ENCODE measurements at places on chromosomes 5 and 9.

GRCh38 chr9:100350188-100350587, 2.6 kb downstream of the TEX10 start:
- DNase-seq: no peak

DNA sequence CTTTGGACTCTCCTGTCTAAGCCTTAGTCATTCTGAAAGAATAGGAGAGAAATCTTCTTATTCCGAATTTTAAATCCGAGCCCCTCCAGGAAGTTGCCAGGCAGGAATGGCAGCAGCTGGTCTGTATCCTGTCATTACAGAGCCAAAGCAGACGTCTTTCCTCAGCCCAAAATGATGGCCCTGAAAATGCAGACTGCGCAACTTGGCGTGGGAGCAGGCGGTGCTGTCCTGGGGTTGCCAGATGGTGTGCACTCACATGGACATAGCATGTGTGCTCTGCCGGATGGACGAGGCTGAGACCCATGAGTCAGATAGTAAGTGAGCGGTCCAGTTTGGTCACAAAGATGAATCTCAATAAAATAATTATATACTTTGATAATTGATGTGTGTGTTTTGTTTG, 410.4 kb downstream of the KCTD16 start:
- no peak for DNase-seq

DNA sequence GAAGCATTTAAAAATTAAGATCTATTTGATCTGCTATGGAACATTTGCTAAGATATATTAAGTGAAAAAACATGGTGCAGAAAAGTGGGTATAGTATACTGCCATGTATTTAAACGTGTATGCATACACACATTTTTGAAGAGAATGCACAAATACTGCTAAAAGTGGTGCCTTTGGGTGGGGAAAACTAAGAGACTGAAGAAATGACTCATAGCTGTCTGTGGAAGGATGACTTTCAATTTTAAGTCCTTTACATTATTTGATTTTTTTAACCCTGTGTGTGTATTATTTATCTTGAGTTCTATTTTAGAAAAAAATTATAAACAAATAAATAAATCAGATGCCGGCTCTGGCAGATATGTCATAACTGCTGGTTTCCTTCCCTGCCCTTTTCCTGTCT, 120.7 kb upstream of the SLIT3 start:
- DNase-seq: no peak

- DNase-seq: no peak
Observed at GRCh38 chr5:36666986-36667385, 60.6 kb downstream of the SLC1A3 start.

DNA sequence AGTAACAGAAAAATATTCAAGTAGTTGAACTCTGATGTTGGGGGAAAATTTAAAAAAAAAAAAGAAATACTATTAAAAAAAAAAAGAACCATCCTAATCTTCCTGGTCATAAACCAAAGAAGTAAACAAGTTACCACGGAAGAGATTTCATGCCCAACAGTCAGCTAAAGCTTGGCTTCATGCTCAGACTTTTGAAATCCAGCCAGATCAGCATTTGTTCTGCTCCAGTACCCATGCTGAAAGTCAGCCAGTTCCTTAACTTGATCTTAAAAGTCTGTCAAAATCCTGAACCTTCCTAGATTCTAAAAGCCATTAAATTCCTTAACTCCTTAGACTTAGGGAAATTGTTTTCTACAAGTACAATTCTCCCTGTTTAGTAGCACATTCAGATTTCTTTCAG, 908.7 kb upstream of the CDH9 start:
- no peak for DNase-seq

DNA sequence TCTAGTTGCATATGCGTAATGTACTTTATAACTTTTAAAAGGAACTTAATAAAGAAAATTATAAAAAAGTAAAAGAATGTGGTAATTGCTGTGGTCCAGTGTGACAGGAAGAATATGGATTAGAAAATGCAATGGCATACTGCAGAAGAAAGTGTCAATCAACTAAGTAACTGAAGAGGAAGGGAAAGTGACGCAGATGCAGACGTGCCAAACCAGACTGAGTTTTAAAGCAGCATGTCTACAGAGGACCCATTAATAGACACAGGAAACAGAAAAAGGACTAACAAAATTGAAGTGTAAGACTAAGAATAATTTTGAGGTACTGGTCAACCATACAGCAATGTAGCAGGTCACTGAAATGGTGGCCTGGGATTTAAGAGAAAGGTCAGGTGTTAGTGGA, 73.3 kb downstream of the DPYSL3 start:
- no peak for DNase-seq

GRCh38 chr5:78958672-78959445, 26.3 kb downstream of the ARSB start:
- no peak for DNase-seq

DNA sequence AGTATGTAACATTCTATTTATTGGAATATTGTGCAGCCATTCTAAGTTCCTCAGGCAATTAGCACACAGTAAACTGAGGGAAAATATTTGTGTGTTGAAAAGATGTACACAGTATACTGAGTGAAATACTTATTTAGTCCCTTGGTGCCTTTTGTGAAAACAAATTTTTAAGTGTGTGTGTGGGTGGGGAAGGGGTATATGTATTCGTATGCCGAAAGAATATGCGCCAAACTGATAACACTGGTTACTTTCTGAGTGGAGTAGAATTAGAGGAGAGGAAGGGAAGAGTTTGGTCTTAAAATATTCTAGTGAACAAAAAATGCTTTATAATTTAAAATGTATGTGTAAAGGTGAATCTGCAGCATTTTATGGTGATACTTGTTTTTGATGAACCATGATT, 3.1 kb downstream of the DCP2 start:
- DNase-seq: no peak

DNA sequence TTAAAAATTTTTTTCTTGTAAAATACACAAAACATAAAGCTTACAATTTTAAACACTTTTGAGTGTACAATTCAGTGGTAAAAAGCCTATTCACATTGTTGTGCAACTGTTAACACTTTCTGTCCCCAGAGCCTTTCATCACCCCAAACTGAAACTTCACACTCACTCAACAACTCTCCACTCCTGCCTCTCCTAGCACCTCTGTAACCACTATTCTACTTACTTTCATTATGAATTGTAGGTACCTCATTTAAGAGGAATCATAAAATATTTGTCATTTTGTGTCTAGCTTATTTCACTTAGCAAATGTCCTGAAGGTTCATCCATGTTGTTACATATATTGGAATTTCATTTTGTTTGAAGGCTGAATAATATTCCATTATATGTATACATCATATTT, 4.3 kb upstream of the ZNF510 start:
- DNase-seq: peak; percentile 27

DNA sequence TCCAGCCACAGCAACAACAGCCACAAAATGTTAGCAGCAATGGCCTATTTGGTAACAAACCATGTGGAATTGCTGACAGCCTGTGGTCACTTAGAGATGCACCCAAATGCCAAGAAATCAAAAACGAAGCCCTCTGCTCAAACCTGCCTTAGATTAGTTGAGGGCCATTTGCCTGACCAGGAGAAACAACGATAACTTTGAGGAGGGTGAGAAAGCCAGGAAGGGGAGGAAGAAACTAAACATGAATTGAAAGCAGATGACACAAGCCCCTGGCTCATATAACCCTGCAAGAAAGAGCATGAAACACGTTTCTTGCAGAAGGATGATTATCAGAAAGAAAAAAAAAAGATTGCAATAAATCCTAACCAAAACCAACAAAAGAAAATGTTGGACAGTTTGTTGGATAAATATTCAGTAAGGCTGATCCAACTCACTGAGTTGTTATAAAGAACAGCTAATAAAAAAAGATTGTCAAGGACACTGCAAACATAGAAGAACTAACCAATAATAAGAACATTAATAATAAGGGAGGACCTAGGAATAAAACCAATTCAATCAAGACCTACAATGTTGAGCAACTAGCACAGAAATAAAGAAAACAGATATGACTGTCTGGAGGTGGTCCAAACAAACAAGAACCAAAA, 140.5 kb upstream of the SLC30A5 start:
- no peak for DNase-seq

DNA sequence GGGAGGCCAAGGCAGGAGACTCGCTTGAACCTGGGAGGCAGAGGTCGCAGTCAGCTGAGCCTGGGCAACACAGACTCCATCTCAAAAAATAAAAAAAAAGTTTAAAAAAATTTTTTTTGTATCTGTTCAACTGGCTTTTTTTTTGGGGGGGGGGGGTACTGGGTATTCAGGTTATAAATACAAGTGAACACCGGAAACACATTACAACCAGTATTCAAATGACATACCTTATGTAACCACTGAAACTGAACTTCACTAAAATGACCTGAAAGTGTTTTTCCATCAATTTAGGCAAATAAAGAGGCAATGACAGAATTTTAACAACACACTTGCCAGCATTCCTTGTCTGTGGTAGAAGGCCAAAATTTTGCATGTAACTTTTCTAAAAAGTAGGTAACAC, 33.5 kb downstream of the STRBP start:
- peak; percentile 74 for DNase-seq

- no peak for DNase-seq
Observed at GRCh38 chr9:15543047-15543813, 9.6 kb upstream of the CCDC171 start.

GRCh38 chr5:133892306-133892705, 76.1 kb downstream of the C5orf15 start:
- no peak for DNase-seq

DNA sequence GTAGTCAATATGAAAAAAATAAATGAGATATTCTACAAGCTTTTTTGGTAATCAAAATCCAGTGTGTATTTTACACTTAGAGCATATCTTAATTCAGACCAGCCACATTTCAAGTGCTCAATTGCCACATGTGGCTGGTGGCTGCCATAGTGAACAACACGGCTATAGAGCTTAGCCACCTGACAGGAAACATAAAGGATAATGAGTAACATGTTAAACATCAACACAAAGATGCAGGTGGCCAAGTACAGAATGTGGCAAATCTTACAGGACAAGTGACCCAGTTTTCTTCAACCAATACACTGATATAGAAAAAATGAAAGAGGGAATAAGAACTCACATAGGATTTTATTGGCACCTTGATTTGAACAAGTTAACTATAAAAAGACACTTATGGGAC, 61.4 kb downstream of the KIF24 start:
- no peak for DNase-seq

GRCh38 chr9:114157516-114158176, 2.3 kb downstream of the COL27A1 start:
- no peak for DNase-seq

DNA sequence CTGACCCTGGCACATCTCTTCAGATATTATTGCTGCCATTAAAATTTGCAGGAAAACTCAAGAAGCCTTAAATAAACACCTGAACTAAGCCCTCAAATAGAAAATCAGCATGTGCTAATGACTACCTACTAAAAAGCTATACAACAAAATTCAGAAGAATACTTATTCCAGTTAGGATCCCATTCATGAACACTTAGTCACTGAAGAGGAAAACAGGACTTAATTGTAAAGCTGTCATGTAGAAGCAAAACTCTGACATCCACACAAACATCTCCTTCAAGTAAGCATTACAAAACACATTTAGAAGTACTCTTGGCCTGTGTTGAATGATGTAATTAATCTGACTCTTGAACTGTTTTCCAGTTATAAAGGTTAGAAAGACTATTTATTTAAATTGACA, 19.9 kb downstream of the ELL2 start:
- DNase-seq: no peak

GRCh38 chr5:138439477-138440158, 761 bp downstream of the REEP2 start:
- no peak for DNase-seq

- DNase-seq: peak; percentile 61
Observed at GRCh38 chr9:100714372-100715099, 136.7 kb downstream of the CAVIN4 start.

DNA sequence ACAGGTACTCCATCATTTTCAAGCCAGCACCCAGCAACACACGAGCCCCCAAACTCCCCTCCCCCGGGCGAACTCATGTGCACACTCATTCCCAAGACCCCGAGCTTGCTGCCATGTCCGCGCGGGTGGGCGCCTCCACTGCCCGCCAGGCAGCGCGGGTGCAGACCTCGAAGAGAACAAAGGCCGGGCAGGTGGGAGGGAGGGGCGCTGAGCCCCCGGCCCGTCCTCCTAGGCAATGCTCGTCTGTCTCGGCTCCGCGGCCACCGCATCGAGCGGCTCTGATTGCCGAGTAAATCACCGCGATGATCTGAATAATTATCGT, 47.1 kb upstream of the PSD2 start:
- DNase-seq: no peak

DNA sequence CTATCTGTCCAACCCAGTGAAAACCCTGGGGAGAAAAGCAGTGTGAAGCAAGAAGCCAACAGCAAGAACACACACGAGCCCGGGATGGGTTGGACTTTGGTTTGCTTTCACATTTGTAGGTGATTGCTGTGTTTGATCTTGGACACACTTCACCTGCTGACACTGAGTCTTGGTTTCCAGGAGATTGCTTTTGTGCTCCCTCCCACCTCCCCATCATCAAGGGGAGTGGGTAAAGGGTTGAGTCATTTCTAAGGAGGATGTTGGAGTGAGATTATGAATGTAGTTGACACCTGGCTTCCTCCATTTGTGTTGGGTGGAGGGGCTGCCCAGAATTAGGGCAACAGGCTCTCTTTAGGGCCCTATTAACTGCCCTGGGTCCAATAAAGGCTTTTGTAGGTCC, 37.5 kb downstream of the ANKDD1B start:
- peak; percentile 67 for DNase-seq

GRCh38 chr5:67414712-67415111, 218.1 kb upstream of the CD180 start:
- DNase-seq: no peak

DNA sequence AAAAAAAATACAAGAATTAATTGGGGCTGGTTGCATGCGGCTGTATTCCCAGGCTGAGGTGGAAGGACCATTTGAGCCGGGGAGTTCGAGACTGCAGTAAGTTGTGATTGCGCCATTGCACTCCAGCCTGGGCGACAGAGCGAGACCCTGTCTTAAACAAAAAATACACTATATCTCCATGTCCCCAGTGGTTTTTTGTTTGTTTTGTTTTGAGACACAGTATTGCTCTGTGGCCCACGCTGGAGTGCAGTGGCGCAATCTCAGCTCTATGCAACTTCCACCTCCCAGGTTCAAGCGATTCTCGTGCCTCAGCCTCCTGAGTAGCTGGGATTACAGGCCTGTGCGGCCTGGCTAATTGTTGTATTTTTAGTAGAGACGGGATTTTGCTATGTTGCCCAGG, 1.2 kb downstream of the COQ4 start:
- no peak for DNase-seq

- DNase-seq: peak; percentile 21
Observed at GRCh38 chr9:89808076-89808755, 203.4 kb downstream of the GADD45G start.

DNA sequence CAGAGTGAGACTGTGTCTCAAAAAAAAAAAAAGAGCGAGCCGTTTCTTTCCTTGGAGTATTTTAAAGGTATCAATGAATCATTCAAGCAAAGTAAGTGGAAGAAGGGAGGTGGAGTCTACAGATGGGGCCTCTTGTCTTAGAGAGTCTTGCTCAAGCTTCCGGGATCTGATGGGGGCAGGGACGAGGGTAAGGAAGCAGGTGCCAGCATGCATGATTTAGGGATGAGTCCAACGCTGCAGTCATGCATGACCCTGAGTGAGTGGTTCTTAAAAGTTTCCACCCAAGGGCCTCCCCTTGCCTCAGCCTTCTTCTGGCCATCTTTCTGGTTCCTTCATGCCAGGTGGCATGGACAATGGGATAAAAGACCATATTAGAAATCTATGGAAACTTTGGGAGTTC, 79.6 kb downstream of the MYO10 start:
- DNase-seq: no peak

- peak; percentile 61 for DNase-seq
Observed at GRCh38 chr5:140402258-140403074, 833 bp downstream of the ANKHD1 start.

GRCh38 chr5:148005788-148006520, 57.8 kb upstream of the SPINK5 start:
- DNase-seq: peak; percentile 35

Measured in GM12865 (cell line).